ENCODE measurements at places on chromosomes 7 and 10.

DNA sequence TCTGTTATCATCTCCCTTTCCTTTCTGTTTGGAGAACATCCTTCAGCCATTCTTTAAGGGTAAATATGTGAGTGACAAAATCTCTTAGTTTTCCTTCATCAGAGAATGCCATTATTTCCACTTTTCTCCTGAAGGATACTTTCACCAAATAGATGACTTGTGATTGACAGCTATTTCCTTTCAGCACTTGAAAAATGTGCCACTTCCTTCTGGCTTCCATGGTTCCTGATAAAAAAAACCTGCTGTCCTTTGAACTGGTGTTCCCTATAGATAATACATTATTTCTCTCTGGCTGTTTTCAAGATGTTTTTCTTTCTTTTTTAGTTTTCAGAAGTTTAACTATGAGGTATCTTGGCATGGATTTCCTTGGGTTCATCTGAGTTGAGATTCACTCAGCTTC, 79.7 kb downstream of the TBXAS1 start:
- DNase-seq = no peak

GRCh38 chr7:108805808-108806397, 236.2 kb downstream of the DNAJB9 start:
- DNase-seq = peak; percentile 3

GRCh38 chr7:46203926-46204325, 282.9 kb upstream of the IGFBP3 start:
- DNase-seq = no peak

DNA sequence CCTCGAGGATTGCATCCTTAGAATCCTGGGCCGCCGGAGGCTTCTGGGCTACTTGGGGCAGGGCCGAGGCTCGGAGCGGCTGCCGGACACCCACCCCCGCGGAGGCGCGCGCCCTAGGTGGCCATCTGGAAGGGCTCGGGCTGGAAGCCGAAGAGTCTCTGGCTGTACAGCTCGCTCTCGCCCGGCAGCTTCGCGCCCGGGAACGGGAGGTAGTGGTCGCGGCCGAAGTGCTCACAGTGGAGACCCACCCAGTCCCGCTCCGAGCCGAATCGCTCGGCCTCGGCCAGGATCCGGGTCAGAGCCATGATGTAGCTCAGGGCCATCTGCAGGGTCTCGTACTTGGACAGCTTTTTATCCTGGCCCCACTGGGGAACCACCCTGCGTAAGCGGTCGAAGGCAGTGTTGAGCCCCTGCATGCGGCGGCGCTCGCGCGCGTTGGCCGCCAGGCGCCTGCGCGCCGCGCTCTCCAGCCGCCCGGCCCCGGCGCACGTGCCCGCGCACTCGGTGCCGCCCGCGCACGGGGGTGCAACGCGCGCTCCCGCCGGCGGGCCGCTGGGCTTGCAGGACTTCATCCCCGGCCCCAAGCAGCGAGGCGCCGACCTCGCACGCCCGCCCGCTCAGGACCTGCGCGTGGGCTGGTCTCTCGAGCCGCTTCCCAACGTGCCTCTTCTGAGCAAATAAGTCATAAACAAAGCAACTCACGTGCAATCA, 652 bp downstream of the ATOH7 start:
- DNase-seq = peak; percentile 81

GRCh38 chr7:23299770-23300300, 696 bp downstream of the MALSU1 start:
- DNase-seq = no peak
